ENCODE measurements at places on chromosomes 12 and 14.

GRCh38 chr12:115371711-115372110 is 687.7 kb upstream of the TBX3 start:
- no peak for DNase-seq

DNA sequence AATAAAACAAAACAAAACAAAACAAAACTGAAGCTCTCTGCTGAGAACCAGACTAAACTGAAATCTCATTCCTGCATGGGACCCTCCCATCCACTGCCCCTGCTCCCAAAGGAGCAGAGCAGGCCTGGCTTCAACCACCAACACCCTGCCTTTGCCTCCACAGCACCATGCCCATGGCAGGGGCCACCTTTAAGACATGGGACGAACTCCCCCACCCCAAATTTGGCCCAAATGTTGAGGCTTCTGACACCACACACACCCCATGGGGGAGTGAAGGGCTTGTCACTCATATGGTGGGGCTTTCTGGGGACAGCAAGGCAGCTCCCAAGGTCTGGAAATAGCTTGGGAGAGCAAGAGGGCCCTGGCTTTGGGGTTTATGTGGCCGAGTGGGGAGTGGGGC is 177.2 kb downstream of the KIF26A start:
- DNase-seq = no peak

GRCh38 chr12:108699955-108700563 is 31.3 kb downstream of the CORO1C start:
- DNase-seq = no peak

DNA sequence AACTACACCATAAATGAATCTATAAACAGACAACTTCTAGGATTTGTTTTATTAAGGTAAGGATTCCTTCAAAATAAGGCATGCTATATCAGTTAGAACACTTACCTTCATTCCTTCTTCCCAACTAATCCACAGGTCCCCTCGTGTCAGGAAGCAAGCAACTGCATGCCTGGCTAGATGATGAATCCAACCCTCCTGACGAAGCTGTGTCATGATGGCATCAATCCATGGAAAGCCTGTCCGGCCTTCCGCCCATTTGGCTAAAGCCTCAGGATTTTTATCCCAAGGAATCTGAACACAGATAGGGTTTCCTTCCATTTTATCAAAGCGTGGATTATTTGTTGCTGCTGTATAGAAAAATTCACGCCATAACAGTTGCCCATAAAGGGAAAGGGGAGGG is 12.5 kb upstream of the MTERF2 start:
- no peak for DNase-seq

- no peak for DNase-seq
These were observed 101.8 kb downstream of the LMO3 start for GRCh38 chr12:16504200-16504599.

DNA sequence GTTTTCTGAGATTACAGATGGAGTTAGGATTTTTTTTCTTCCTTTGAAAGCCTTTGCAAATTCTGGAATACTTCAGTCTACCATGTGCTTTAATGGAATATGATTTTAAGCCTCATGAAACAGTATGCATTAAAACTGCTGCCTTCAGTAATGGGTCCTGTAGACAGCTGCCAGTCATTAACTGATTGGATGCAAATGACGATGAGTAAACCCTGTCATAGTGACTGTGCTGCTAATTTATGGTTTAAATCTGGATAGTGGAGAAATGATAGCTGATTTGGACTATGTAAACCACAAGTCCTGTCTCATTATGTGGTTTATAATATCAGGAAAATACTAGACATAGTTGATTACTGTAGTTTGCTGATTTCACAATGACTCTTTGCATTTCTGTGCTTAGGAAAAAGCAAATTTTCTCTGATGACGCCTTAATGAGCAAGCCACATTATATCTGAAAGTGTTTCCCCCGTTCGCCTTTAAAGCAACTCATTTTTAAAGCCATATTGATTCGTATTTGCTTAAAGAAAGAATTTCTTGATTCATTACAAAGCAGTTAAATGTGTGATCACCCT is 217.6 kb downstream of the TMTC2 start:
- DNase-seq = no peak

GRCh38 chr14:58662018-58662417 is 24.3 kb downstream of the DACT1 start:
- no peak for DNase-seq

GRCh38 chr12:109288571-109288970 is 20.5 kb downstream of the FOXN4 start:
- no peak for DNase-seq

- DNase-seq = no peak
These were observed 14.4 kb downstream of the IGF1 start for GRCh38 chr12:102465762-102466560.

GRCh38 chr14:88078525-88078924 is 73.6 kb downstream of the GPR65 start:
- DNase-seq = no peak
